Stimulated activated CD8-positive, alpha-beta memory T cell treated with anti-CD3 and anti-CD28 coated beads, Interleukin-7, amount 100 ng/mL, for 4 hours (primary cell): ENCODE measurements at places on chromosomes 11 and 22.

DNA sequence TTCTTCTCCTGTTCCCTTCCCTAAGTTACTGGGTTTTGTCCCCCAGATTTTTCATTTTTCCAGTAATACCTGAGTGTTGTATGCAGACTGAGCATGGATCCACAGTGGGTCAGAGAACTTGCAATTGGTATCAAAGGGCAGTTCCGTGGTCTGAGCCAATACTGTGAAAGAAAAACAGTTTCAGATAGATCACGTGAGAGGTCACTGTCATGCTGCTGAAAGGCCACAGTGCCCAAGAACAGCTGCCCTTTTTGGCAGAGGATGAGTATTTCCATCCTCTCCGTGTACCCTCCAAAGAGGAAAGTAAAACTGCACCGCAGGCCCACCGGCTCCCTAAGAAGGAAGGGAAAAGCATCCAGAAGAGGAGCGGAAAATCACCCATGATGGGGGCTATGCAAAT, 73.0 kb upstream of the TBCEL start:
- DNase-seq: no peak

GRCh38 chr22:27853424-27853823, 51.9 kb upstream of the MN1 start:
- no peak for DNase-seq

- DNase-seq: no peak
Observed at GRCh38 chr11:108220721-108221336, 1.6 kb downstream of the NPAT start.

- no peak for DNase-seq
Observed at GRCh38 chr22:46044621-46045458, 67.9 kb upstream of the WNT7B start.

DNA sequence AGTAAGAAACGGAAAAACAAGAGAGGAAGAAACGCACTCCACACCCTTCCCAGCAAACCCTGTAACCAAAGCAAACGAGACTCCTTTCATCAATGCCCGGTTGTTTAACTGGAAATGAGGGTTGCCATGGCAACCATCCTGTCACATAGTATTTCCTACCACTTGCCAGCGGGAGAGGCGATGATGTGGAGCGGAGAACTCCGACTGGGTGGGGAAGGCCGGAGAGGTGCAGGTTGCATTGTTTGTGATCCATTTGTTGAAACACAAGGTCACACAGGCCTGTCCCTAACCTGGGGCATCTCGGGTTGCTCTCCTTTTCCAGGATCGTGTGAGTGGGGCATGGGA, 609.9 kb downstream of the BUD13 start:
- no peak for DNase-seq

DNA sequence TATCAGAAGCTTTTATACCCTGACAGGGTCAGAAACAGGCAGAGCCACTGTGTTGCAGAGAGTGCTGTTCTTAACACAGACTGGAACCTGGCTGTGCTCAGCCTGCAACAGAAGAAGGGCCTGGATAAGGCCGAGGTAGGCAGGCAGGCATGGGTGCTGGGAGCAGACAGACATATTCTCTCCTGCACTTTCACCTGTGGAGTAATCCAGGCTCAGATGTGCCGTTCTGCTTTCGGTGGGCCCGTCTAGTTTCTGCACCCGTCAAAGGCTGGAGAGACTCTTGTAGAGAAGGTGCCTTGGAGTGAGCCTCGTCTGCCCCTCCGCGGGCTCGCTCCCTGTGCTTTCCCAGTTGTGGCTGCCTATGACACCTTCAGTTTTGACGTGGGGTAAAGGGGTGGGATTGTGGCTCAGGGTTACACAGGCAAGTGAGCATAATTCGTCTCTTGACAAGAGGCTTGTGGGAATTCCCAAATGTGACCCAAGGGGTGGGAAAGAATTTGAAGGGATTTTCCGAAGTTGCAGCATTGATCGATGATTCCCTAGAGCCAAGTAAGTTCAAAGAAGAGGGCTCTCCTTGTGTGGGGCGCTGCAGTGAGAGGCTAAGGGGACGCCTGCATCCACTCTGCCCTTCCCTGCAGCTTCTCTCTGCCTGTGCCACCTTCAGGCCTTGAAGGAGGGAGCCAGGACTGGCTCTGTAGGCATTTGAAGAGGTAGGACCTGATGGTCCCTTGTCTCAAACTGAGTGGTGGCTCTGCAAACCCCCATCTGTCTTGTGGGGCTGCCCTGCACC, 16.2 kb upstream of the ST3GAL4 start:
- DNase-seq: no peak

GRCh38 chr11:15697437-15698236, 582.9 kb downstream of the INSC start:
- DNase-seq: no peak

GRCh38 chr11:72072348-72072747, 8.0 kb downstream of the NUMA1 start:
- DNase-seq: no peak

DNA sequence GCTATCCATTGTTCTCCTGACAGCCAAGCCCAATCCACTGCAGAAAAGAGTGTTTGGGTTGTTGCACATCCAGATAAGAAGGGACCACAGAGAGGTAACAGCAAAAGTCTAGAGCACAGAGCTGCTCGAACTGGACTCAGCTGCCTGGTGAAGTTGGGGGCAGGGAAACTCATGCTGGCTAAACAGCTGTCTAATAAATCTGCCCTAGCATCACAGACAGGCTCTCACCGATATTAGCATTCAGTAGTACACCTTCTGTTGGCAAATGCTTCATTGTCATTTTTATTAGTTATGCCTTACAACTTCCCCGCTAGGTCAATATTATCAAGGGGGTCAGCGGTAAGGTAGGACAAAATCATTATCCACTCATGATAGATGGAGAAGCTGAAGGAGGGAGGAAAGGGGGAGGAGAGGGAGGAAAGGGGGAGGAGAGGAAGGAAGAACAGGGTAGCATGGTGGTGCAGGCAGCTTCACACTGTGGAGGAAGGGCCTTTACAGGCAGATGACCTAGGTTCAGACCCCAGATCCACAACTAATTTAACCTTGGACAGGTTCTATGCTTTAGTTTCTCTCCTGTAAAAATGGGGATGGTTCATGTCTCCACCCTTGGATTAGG, 102.7 kb downstream of the LARGE1 start:
- DNase-seq: no peak

DNA sequence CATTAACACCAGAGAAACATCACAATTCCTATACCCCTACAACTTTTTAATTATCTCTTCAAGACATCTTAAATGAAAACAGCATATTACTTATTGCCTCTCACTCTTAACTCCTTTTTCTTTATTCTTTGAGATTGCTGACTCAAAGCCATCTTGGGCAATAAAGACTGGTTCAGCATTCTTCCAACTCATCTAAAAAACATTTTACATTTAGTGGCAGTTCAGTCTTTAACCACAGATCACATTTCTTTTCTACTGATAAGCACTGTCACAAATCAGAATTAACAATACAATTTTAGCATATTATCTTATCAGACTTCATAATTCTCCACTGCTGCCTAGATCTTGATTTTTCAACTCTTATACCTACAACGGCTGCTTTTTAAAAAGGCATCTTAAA, 34.0 kb downstream of the SIK3 start:
- DNase-seq: no peak

DNA sequence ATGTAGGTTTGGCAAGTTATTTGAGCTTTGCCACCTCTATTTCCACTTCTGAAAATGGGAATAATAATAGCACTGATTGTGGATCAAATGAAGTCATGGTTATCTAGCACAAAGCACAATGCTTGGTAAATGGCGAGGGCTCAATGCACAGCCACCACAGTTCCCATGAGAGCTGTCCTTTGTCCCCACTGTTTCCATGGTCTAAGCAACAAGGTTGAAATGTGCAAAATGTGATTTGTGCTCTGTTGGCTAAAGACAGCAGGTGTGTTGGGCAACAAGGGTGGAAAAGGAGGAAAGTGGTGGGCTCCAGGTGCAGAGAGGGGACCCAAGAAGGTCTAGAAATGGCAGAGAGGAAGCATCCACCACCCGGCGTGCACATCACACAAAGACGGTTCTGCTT, 200.5 kb downstream of the TRIM29 start:
- no peak for DNase-seq

DNA sequence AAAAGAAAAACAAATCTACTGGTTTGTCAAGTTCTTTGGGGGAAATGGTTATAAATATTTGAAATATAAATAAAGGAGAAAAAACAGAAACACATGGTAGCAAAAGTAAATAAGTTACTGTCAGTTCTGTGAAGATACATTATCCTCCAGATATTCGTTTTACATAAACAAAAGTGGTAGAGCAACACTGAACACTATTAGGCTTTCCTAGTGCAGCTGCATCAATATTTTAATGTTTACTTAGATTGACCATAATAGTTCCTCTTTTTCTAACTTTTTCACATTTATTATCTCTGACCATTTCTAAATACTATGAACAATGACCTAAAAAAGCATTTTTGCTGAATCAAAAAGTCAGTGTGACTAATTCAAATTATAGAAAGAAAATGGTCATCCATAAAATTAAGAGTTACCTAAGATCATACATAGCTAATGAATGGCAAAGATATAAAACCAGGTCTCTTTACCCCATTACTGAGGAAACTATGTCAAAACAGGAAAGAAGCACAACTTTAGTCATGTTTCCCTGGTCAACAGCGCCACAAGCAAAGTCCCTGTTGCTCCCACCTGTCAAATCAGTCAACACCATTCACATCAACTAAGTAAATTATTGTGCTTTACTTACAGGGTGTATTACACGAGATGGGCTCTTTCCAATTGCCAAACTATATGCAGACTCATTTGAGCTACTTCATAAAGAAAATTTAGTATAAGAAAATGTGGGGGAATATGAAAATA, 38.5 kb downstream of the SBF2 start:
- DNase-seq: no peak

DNA sequence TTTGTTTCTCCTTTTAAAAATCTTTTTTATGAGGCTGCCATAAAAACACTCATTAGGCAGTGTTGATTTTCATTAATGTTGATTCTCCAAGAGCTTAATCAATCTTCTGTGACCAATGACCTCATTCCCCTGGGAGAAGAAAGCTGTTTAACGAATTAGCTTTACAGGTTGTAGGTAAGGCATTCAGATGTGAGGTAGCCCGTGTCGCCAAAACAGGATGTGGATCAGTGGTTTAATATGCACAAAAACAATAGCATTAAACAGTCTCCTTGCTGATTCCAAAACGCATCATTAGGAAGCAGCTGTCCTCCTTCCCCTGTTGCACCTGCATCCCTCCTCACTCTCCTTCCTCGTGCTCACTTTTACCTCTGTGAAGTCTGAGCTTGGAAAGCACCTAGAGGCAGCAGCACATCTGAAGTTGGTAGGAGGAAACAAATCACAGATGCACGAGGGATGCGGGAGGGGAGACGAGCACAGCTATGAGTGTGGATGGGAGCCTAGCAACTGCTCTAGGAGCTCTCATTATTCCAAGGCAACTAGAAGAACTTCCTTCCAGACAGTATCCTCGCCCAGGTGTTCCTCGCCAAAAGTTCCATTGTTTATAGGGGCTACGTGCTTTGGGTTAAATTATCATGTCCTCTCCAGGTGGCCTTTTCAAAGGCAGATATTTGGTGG, 179.4 kb upstream of the SNX19 start:
- DNase-seq: no peak

DNA sequence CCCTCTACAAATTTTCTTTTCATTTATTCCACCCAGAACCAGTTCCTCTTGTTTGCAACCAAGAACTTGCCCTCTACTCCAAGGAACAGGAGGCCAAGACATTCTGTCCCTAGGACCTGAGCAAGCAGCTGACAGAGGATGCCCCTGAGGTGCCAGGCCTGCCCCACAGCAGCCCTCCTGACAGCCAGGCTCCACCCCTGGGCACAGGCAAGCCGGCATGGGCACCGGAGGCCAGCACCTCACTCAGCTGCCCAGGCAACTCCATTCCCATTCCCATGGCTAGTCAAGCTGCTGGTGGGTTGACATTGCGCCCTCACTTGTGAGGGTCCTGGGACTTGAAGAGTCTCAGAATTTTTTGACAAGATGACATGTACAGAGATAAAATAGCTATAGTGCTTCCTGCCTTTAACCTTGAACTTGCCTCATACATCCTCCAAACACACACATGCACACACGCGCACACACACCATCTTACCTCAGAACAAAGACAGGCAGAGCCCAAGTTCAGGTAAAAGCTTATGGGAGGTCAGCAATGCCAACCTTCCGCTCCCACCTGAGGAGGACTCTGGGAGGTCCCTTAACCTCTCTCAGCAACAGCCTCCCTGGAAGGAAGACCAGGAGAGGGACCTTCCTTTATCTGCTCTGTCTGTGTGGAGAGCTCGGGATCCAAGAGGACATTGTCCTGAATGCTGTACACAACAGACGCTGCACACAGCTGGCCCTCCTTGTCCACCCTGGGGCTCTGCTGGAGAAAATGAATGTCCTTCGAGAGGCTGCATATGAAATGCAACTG, 620.9 kb upstream of the CADM1 start:
- DNase-seq: no peak

DNA sequence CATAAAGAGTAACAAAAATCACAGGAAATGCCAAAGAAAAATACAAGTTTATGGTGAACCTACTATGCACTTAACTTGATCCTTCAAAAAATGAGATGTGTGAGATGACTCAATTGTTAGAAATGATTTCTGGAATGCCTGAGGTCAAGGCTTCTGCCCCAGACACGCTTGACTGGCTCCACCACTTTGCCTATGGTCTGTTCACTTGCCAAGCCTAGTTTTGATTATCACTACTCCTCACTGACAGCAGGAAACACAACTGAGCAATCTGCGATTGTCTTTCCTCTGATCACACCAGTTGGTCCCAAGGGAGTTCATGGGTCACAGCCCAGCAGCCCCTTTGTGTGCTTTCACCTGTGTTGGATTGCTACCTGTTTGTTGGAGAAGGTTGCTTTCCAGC, 20.6 kb upstream of the PRDM10 start:
- no peak for DNase-seq

DNA sequence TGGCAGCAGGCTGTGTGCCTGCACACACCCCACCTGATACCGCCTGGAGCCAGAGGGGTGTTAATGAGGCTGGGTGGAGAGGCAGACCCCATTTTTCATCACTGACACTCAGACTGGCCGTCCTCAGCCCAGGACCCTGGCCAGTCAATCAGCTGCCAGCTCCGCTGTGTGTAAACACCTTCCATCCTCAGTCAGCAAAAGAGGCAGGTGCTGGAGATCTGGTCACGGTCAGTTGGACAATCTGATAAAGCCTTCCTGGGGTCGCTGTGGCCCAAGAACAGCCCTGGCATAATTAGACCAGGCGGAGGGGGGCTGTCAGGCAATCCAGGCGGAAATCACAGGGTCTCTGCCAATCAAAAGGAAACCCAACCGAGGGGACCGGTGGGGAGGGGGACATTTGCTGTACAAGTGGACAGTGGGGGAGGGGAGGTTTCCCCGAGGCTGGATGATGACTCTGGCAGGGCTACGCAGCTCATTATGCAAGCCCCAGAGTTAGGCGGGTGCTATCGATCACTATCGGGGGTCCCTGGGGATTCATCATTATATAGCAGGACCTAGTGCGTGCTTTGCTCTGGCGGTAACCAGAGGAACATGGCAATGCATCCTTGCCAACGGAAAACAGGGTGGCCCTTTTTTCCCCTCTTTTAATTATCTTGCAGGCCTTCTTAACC, 72.9 kb downstream of the ABTB2 start:
- no peak for DNase-seq
